Articular chondrocyte of knee joint (primary cell): ENCODE measurements at places on chromosomes 2 and 18. TPM values are rescaled to one million over a fixed set of nuclear protein-coding genes. Genes with fewer than 3 reads are reported as not detected.

TNFRSF11A gene
- under 0.01 TPM in 2 replicates for total RNA-seq

TWIST2 gene
- 6.9 and 9.2 TPM in 2 replicates for total RNA-seq

HDLBP gene
- total RNA-seq: 880 and 1,110 TPM in 2 replicates

SUMO1 gene
- 152 and 161 TPM in 2 replicates for total RNA-seq

EVA1A gene
- total RNA-seq: 19.1 and 40.6 TPM in 2 replicates

SNX17 gene
- total RNA-seq: 127 and 145 TPM in 2 replicates

MPP4 gene
- total RNA-seq: 2.1 and 2.2 TPM in 2 replicates

SIX3 gene
- not detected in 2 replicates for total RNA-seq

PXDN gene
- total RNA-seq: 252 and 347 TPM in 2 replicates

PECR gene
- 11.6 and 15.2 TPM in 2 replicates for total RNA-seq

ABCA12 gene
- total RNA-seq: under 0.01 and 0.11 TPM in 2 replicates

POTEF gene
- not detected in 2 replicates for total RNA-seq

RNF125 gene
- total RNA-seq: 0.39 and 0.76 TPM in 2 replicates

HOXD13 gene
- 0.11 and 0.13 TPM in 2 replicates for total RNA-seq

TTN gene
- total RNA-seq: 0.13 and 0.22 TPM in 2 replicates

SPATA3 gene
- total RNA-seq: not detected in 2 replicates

RAX gene
- not detected in 2 replicates for total RNA-seq

FAM136A gene
- 25.1 and 25.3 TPM in 2 replicates for total RNA-seq

ACTG2 gene
- 0.11 TPM in 1 of 2 replicates, not detected in the other for total RNA-seq
